ENCODE measurements at places on chromosomes 7 and 10. TPM values are rescaled to one million over a fixed set of nuclear protein-coding genes. Genes with fewer than 3 reads are reported as not detected.
A peak's percentile ranks its signal among the peaks of the same experiment; 100 is the strongest.

- no peak for DNase-seq
Observed at GRCh38 chr10:107579970-107580369, 415.5 kb upstream of the SORCS1 start.

DNA sequence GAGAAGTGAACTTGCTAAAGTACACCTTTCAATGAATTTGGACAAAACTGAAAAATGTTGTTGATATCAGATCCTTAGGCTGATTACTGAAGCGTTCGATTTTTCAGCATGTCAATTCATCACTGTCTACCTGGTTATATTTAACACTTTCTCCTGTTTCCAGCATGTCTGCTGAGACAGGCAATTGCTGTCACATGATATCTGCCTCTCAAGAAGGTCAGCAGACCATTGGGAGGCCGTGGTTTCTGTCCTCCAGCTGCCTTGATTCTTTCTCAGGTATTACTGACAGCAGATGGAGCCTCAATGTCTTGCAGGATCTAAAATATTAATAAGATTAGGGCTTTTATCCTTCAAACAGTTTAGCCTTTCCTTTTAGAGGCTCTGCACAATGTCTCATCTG, 127.5 kb downstream of the SNX10 start:
- no peak for DNase-seq

The ELAPOR2 gene
- total RNA-seq: 28.3 TPM

DNA sequence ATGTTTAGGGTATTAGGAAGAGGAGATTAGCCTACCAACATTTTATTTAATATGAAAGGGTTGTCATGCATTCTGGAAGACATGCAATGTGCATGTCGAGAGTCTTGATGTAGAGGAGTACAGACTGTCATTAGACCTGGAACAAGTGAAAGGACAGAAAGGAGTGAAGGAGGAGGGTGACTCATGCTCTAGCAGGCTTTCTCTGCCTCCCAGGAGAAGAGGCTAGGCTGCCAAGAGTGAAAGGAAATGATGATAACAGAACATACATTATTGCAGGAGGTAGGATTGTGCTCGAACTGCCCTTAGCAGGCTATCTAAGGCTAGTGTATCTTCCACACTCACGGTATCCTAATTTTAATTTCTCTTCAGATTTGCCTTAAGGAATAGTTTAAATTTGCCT, 228.8 kb downstream of the EXOC4 start:
- DNase-seq: peak; percentile 14

GRCh38 chr10:113175176-113175575, 225.1 kb downstream of the TCF7L2 start:
- DNase-seq: no peak

The ZNF736 gene
- total RNA-seq: not detected
